ENCODE measurements at places on chromosomes 4 and X.

DNA sequence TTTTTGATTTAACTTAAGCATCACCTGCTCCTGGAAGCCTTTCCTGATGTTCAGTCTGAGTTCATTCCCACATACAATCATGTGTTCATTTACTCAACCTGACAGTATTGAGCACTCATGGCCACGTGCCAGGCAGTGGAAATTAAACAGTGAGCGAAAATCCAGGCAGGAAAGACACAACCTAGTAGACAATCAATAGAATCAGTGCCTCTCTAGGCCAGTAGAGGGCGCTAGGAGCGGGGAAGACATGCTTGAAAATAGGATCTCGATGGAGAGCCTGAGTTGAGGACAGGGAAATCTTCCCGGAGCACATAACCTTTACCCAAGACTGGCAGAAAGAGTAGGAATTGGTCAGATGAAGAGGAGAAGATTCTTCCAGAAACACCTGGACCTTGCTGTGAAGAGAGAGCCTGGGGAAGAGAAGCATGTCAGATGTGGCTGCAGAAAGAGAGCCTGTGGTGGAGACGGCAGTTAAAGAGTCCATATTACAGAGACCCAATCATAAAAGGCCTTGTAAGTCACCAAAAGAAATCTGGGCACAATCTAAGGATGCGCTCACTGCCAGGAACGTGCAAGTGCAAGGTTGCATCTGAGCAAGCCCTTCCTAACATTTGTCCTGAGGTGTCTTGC is 103.5 kb downstream of the LDB2 start:
- no peak for DNase-seq

DNA sequence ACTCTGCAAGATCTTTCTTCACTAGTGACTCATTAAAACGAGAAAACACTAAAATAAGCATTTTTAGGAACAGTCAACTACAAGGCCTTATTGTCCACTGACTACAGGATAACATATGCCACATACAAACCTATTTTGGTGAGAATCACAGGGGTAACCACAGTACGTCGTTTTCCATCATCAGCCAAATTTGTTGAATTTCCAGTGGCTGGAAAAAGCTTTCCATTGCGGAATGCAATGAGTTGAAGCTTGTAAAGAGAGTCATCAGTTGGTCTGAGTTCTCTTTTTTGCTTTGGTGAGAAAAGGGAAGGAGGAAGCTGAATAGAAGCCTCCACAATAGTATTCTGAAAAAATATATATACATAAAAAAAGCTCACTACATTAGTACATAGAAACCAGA is 102.4 kb downstream of the ADGRA3 start:
- no peak for DNase-seq

- no peak for DNase-seq
Observed at GRCh38 chr4:8334786-8335460, 65.4 kb downstream of the HTRA3 start.

GRCh38 chr4:145804116-145804515 is 124.2 kb downstream of the C4orf51 start:
- no peak for DNase-seq

- no peak for DNase-seq
Observed at GRCh38 chr4:188232428-188232827, 93.2 kb downstream of the TRIML1 start.
